ENCODE measurements at places on chromosomes 2 and 18.

DNA sequence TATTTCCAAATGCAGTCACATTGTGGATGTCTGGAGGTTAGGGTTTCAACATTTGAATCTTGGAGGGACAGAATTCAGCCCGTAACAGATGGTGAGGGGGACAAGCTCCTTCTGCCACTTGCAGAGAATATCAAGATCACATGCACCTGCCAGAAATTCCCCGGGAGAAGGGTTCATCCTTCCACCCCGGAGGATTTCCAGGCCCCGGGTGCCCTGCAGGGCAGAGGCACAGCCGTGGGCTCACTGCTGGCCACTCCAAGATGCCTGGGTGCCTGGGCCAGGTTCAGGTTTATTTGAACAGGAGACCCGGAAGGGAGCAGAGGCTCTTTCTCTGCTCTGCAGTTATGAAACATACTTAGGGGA is 38.2 kb upstream of the MGAT4A start:
- no peak for DNase-seq

DNA sequence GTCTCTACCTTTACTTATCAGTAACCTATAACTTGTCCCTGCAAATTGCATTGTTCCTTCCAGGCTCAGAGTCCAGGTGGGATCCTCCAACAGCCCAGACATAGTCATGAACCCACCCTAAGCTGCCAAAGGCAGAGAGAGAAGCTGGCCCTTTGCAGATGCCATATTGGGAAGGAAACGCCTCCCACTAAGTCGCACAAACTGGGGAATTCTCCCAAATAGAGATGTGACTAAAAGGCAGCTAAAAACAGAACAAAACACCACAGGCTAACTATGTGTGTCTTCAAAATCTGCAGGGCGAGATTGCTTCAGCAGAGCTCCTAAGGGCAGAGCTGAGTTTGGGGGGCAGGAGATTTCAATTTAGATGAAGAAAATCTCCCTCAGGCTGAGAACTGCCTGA is 38.5 kb upstream of the SIGLEC15 start:
- DNase-seq: no peak

- DNase-seq: peak; percentile 30
These were observed 70.3 kb downstream of the HAUS1 start for GRCh38 chr18:46174342-46175041.

- no peak for DNase-seq
These were observed 157.8 kb upstream of the CAPN13 start for GRCh38 chr2:30965022-30965531.

DNA sequence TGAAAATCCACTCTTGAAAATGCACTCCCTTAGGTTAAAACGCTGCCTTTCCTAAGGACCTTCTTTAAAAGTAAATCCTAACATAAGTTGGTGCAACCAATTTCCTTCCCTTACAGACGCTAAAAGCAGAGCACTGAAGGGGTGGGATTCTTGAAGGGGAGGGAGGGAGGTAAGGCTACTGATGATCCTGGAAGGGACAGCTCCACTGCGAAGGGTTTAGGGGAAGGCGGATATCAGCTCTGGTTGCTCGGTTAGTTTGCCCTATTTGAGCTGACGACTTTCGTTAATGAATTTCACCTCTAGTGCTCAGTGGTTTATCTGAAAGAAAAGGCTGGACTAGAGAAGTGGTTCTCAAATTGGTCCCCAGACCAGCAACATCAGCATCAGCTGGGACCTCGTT is 49.7 kb upstream of the SIGLEC15 start:
- DNase-seq: no peak

- DNase-seq: no peak
These were observed 24.0 kb downstream of the R3HDM1 start for GRCh38 chr2:135555311-135555710.

- DNase-seq: peak; percentile 57
These were observed 160.4 kb upstream of the PID1 start for GRCh38 chr2:229431327-229431954.

DNA sequence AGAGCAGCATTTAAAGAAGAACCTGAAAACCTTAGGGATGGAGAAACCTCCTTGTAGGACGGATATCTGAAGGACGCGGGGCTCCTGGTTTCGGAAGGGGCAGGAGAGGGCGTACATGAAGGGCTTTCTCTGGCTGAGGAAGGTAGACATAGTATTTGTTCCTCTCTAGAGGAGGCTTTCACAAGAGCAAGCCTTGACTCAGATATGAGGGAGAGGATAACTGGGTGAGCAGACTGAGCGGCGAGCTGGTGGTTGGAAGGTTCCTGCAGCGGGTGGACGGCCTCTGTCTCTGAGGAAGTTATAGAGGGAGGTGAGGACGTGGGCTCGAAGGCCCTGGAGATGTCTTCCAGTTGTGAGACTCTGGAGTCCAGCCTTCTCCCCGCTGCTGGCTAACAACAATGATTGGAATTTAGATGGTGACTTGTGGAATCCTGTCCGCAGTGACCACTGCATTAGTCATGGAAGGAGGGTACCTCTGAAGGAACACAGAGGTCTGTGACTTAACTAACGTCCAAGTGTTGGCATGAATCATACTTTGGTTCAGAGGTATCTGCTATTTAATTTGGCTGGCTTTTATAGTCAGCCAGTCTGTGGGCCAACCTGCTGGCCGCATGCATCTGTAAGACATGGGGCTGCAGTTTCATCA is 80.9 kb downstream of the ASAP2 start:
- peak; percentile 99 for DNase-seq

- peak; percentile 61 for DNase-seq
These were observed 9.7 kb downstream of the DOK1 start for GRCh38 chr2:74564222-74564621.

DNA sequence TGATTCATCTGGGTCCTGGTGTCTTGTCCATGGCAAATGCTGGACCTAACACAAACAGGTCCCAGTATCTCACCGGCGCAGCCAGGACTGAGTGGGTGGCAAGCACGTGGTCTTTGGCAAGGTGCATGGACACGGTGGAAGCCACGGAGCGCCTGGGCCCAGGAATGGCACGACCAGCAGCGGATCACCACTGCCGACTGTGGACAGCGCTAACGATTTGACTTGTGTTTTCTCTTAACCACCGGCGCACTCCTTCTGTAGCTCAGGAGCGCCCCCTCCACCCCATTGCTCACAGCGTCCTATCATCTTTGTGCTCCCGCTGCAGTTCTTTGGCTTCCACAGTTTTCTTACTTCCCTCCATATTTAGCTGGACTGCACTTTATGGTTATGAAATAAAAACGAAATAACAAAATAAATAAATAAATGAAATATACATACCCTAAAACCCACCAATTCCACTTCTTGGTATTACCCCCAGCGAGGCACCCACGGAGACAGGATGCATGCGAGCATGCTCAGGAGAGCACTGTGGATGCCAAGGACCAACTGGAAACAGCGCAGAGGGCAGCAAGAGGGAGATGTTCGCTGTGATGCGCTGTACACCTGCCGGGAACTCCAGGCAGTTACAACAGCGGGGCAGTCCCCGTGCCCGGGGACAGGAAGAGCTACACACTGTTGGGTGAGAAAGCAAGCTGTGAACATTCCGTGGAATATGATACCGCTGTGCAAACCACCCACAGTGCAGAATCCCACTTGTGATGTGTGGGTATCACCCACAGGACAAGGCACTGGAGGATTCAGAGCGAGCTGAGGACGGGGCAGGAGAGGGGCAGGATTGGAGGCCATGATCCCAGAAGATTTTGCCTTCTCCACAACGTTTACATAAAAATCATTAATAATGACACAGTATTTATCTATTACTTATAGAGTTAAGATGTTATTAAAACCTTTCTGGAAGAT is 7.0 kb upstream of the CIDEA start:
- no peak for DNase-seq

GRCh38 chr18:48959921-48960920 is 9.5 kb upstream of the SMAD7 start:
- peak; percentile 61 for DNase-seq
